ENCODE measurements at places on chromosomes 2 and 18.

DNA sequence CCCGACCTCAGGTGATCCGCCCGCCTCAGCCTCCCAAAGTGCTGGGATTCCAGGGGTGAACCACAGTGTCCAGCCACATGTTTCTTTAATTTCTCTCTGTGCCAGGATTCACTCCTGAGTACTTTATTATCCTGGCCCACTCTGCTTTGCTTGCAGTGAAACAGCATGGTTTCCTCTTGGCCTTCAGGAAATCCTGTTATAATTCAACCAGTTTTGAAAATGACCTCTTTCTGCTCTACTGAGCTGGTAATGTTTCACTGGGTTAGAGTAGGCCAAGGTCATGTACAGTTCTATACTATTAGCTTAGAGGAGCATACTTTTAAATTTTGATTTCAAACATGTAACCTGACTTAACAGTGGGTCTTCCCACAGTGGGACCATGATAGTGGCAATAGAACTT is 90.6 kb upstream of the PELI1 start:
- no peak for DNase-seq

DNA sequence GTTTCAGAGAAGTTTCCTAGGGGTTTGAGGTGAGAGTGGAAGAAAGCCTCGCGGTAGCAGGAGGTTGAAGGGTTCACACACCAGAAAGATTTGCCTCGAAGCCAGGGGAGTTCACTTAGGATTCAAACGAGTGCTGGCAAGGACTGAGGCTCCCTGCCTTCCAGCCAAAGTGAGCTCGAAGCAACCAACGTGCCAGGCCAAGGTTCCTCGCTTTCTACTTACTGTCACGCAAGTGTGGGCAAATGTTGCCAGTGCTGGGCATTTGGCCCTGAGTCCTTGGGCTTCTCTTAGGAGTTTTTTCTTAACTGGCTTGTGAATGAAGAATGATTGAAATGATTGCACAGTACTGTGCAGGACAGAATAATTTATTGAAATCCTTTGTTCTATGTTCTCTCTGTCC is 53.6 kb downstream of the TMEM178A start:
- DNase-seq, result no peak

- DNase-seq, result no peak
Measured at GRCh38 chr2:14285812-14286211, 346.7 kb upstream of the LRATD1 start.

- no peak for DNase-seq
Measured at GRCh38 chr2:120737340-120738101, 1.9 kb downstream of the GLI2 start.

DNA sequence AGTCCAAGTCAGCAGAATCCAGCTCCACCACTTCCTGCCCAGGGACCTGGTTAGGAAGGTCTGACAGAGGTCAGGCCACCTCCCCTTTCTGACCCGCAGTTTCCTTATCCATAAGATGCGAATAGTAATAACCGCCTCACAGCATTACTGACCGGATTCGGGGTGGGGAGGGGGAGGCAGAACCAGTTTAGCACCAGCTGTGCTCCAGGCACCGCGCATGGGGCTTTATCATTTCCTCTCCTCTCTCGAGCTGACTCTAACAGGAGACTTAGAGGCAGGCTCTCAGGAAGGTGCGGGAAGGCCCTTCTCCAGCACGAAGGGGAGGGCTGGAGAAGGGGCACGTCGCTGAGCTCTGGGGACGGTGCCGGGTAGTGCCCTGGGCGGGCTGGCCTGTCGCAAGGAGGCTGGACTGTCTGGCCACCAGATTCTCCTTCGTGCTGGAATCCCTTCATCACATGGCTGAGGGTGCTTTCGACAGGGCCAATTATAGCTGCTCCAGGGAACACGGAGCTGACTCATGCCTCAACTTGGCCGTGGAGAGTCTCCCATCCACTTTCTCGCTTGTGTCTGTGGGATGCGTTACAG is 5.7 kb downstream of the EHD3 start:
- no peak for DNase-seq

DNA sequence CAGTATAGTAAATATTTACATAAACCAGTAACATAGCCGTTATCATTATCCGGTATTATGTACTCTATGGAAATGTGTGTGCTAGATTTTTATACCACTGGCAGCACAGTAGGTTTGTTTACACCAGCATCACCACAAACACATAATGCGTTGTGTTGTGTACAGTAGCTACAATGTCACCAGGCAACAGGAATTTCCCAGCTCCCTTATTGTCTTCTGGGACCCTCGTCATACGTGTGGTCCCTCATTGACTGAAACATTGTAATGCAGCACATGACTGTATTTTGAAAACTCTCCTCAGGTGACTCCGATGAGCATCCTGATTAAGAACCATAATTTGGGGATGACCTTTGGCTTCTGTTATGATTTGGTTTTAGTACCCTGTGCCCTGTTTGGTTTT is 31.3 kb downstream of the EHD3 start:
- DNase-seq, result no peak

DNA sequence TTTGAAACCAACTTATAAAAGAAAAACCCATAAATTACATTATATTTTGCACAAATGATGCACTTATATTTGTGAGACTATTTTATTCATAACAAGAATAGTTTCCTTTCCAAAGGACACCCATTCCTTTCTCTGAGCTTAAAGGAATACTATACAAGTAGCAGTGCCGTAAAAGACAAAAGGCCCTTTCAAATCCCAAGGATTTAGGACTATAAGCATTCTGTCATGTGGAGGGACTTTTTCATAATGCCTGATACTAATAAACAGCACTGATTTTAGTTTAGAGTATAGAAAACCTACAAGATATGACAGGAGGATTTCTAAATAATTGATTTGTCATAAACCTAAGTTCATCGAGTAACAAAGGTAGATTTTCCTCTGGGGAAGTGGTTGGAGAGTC is 1134.2 kb upstream of the ZEB2 start:
- DNase-seq, result no peak

DNA sequence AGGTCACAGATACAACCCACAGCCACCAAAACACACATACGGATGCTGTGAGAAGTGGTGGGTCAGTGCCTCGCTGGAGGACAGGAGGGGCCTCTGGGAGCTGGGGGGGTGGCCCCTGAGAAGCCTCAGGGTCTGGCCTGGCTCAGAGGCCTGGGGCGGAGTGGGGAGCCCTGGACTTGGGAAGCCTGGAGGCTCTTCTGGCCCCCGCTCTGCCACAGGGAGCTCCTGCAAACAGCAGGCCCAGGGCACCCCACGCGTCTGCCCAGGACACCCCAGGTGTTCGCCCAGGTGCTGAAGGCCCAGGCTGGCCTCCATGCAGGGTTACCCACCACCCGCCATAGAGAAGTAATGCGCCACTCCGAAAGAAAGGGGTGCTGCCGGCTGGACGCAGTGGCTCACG is 25.9 kb downstream of the THAP4 start:
- no peak for DNase-seq

DNA sequence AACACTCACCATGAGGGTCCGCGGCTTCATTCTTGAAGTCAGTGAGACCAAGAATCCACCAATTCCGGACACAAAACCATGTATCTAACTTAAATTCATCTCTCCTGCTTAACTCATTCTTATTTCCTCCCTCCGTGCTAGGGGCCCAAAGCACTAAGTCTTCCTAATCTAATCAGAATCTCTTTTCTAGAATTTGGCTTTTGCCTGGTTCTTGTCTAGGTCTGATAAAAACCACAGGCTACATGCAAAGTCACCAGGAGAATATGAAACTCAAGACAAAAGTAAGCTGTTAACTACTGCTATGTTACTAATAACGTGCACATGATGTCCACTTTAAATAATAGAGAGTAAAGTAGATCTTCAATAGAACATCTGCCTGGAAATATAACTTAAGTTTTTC is 69.9 kb downstream of the TRIP12 start:
- DNase-seq, result no peak

DNA sequence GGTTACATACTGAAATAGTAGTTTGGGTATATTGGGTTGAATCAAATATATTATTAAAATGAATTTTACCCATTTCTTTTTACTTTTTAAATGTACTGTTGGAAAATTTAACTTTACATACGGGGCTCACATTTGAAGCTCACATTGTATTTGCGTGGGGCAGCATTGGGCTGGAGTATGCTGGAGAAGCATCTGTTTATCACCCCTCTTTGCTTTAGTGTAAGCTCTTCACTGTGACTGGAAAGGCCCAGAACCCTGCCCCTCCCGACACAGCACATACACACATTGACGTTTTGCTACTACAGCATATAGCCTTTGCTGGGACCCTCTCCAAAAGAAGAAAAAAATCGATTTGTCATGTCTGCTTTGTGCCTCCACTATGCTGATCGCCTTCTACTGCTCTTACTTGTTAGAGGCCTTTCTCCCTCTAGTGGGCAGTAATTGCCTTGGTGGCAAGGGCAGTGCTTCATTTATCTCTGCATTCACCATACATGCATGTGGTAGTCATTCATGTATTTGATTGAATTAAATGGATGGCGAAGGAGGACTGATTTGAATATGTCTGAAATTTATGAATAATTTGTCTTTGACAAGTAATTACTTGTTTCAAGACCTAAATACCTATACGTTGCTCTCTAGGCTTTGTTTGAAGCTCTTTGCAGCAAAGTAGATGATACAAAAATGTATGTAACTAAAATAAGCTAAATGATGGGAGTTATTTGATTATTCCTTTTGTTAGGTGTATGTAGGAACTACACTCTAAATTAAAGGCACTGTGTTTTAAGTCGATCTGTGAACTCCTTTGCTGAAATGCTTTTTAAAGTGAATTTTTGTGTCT is 37.4 kb downstream of the VAPA start:
- peak; percentile 52 for DNase-seq

GRCh38 chr2:168085801-168086361 is 161.5 kb downstream of the STK39 start:
- no peak for DNase-seq

- DNase-seq, result no peak
Measured at GRCh38 chr2:170077830-170078569, 99.9 kb upstream of the MYO3B start.

- DNase-seq, result no peak
Measured at GRCh38 chr2:169036736-169037440, 5.8 kb upstream of the ABCB11 start.

DNA sequence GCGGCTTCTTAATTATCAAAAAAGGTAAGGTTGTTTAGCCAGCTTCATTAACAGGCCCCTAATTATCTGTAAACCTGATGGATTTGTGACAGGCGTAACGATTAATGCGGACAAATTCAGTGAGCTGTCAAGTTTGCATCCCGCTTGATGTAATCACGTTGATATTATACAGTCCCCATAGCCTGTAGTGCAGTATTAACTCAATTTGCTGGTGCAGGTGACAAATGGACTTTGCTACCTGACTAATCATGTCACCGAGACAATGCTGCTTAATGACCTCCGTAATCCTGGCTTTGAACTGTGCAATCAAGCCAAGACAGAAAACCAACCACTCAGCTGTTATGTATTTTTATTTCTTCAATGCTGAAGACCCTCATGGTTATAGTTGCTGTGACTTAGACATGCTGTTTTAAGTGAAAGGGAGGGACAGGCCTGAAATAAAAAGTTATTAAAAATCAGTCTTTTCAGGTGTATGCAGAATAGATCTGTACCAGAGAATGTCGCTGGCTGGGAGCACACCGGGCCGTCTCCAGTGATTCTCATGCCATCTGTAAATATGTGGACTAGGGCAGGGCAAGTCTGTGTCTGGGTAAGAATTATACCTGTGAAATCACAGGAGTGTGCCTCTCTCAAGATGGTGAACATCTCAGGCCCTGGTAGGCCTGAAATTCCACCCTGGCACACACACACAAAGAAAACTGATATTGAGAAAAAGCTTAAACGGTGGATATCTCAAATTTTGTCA is 4.3 kb downstream of the TSHZ1 start:
- DNase-seq, result no peak

DNA sequence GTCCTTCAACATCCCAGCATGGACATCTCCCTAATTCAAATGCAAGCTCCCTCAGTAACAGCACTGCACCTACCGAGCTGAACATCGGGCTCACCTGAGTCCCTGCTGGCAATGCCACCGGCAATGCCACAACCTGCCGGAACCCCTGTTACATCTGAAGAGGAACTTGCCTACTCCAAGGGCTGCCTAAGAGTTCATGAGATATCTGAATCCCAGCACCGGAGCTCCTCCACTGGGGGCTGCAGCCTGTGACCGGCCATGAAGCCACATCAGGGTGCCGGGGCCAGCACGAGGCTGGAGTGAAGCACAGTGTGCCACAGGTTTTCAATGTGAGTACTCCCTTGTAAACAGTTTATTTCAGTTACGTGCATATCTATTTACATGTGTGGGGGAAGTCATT is 152.9 kb downstream of the EIPR1 start:
- DNase-seq, result no peak

- peak; percentile 38 for DNase-seq
Measured at GRCh38 chr2:175251425-175252041, 70.0 kb upstream of the ATP5MC3 start.

DNA sequence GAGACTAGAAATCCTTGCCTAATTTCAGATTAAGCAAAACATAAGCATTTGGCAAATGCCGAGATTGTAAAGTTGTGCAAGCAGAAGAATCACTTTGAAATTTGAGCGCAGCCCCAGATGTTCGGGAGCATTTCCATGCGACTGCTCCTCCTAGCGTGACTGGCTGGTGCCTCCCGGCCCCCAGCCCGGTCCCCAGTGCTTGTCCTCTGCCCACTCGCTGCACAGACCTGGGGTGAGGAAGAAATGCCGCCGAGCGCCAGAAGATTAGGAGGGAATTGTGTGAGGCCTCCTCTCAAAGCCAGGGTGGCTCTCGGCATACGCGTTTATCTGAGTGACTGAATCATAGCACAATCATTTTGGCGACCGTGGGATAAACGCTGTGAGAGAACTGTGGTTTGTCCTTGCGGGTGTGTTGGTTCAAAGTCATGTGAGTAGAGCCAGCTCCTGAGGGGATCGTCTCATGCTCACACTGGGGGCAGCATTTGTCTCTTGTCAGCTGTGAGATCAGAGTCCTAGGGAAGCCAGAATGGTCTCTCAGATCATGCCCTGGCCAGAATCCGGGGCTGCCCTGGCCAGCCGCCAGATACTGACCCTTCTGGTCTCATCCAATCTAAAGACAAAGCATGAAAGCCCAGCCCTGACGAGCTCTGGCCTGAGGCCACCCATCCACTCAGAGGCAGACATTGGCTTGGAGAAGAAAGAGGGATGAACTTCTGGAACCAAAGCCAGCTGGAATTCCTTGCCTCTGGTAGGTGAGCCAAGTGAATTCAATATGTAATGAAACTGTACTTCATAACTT is 189.3 kb downstream of the SH3RF3 start:
- DNase-seq, result peak; percentile 44

- DNase-seq, result peak; percentile 22
Measured at GRCh38 chr2:125745514-125745913, 910.4 kb upstream of the GYPC start.

DNA sequence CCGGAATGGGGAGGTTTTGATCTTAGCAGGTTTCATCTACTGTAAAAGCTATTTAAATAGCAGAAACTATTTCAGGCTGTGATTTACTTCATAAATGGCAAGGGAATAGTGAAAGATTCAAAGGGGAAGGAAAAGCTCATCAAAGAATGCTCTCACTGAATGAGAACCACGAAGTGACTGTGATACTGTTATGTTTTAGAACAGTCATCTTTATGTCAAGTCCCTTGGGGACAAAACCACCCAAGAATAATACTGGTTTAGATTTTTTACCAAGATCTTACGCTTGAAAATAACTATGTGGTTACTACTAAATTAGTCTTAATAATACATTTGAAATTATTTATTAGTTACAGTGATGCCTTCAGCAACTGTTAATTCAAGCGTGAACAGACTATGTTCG is 28.1 kb downstream of the FARSB start:
- DNase-seq, result no peak

- no peak for DNase-seq
Measured at GRCh38 chr18:75167759-75168618, 41.0 kb downstream of the PTGR3 start.
